Left ventricle myocardium superior (tissue), 1 donor: ENCODE measurements at places on chromosomes 1 and 21.

GRCh38 chr1:159987186-159987585, 33.1 kb upstream of the SLAMF9 start:
- DNase-seq, result no peak

DNA sequence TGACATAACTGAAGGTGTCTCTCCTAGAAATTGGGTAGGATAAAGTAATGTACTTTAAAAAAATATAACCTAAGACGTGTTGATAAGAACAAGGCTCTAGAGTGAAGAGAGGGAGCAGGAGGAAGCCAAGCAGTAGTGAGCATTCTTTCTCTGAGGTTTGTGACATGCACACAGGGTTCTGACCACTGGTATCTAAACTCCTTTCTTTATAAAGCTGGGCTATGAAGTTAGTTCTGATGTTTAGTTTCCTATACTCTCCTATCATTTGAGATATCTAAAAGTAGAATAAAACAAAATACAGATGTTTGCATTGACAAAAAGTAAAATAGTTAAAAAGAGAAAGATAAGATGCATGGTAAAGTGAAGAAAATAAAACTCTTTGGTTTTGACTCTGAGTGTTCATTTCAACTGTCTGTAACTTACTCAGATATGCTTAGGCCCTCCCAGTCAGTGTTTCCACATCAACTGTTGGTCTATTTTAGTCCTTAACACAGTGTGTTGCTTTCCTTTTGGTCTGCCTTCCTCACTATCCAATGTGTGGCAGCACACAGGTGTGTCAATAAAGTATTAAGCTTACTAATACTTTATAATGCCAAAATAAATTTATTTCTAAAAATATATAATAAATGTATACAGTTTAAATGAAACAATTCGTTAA, 543.5 kb downstream of the PTPRC start:
- no peak for DNase-seq

DNA sequence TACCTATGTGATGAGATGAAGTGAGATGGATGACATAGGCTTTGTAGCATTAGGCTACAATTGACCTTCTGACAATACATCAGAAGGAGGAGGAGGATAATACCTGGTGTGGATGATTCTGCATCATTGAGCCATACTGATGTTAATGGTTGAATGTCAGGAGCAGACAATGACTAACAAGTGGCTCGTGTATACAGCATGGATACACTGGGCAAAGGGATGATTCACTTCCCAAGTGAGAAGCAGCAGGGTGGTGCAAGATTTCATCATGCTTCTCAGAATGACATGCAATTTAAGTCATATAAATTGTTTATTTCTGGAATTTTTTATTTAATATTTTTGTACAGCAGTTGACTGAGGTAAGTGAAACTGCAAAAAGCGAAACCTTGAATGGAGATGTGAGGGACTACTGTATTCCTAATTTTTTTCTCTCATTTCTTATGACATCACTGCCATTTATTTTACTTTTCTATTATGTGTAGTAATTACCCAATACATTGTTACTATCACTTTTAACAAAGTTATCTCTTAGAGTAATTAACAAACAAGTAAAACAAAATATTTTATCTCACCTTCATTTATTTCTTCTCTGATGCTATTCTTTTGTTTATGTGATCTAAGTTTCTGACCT, 34.4 kb upstream of the COP1 start:
- DNase-seq, result no peak

GRCh38 chr1:234208791-234209190, 164.5 kb upstream of the COA6 start:
- DNase-seq, result no peak

DNA sequence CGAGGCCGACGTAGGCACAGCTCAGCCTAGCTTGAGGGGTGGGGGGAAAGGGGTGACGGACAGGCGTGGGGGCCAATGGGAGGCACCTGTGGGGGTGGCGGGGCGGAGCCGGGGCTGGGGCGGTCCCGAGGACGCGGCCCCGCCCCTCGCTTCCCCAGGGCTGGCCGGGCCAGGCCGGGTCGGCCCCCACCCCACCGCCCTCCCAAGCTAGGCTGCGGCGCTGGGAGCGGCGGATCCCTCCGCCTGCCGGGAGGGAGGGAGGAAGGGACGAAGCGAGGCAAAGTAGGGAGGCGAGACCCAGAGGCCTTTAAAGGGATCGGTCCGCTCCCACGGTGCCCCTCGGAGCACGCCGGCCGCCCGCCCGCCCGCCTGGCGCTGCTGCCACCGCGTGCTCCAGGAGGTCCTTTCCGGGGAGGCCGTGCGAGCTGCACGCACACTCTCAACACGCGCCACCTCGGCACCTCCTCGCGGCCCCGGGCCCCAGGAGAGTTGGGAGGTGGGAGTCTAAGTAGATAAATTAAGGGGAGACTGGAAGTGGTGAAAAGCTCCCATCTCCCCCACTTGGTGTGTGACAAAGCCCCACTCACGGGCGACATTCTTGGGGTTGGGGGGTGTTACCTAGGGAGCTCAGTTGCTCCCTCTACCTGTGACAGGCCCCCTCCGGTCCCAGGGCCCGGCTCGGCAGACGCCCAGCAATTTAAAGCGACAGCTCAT, 375 bp upstream of the MEF2D start:
- peak; percentile 97 for DNase-seq
